ENCODE measurements at places on chromosomes 11 and 22.

DNA sequence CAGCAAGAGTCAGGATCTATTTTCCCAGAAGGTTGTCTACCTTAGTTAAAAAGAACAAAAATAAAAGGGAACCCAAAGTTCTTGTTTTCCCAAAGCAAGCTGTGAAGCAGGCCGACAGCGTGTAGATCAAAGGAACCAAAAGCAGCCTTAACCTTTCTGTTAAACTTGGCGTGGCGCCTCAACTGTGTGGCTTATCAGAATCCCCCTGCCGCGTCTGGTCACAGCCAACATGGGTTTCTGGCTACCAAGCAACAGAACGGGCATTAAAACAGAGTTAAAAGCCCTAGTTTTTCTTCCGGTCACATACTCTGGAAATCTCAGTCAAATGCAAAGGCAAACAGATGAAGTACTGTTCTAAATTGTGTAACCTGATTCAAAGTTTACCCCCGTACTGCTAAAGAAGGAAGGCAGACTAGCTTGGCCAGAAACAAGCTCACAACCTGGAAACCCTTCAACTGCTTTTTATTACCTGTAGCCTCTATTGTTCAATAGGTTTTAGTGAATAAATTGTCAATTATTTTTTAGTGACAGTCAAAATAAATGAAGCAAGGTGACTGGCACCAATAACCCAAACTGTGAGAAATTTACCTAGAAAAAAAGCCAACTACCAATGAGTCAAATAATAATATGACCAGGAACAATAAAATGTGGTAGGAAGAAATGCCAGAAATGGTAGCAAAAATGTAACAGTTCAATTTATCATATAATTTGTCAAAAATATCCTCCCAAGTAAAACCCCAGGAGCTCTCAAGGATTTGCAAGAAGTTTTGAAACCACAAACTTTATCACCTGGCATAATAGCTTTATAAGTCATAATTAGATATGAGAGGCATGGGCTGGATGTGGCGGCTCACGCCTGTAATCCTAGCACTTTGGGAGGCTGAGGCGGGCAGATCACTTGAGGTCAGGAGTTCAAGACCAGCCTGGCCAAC lies 21.4 kb downstream of the CHKA start:
- DNase-seq, result peak; percentile 57

DNA sequence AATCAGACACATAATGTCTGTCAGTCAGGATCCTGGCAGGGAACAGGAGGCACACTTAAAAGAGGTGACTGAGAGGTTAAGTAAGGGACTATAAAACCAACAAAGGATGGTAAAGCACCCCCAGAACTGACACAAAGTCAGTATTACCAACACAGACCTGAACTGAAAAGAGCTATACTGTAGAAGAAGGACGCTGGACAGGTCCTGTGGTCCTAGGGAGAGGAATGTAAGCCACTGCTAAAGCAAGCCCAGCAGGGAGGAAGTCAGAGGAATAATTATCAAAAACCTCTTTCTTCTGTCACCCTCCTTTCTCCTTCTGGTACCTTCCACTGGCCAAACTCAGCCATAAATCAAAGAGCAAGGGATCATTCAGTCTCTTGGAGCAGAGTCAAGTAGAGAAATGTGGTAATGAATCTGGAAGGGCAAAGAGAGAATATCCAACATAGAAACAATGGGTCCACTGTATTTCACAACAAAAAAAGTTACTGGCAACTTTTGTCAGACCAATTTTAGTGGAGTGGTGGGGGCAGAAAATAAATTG lies 33.4 kb upstream of the ANGPTL5 start:
- DNase-seq, result no peak

DNA sequence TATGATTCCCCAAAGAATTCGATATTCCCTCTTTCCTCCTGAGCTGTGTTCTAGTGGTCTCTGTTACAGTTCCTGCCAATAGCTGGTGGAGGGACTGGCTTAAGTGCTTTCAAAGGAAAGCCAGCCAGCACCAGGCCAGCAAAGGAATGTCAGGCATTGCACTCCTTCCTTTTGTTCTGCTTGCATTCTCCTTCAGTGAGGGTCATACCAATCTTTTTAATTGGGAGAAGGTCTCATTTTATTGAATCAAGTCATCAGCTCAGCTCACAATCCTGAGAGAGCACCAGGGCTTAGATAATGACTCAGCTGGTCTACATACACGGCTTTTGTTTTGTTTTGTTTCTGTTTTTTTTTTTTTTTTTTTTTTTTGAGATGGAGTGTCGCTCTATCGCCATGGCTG lies 222.9 kb downstream of the NAV2 start:
- peak; percentile 96 for DNase-seq

GRCh38 chr11:60766547-60766946 lies 9.9 kb downstream of the MS4A15 start:
- DNase-seq, result no peak

- DNase-seq, result no peak
Observed at GRCh38 chr11:72682858-72683243, 8.6 kb upstream of the PDE2A start.

DNA sequence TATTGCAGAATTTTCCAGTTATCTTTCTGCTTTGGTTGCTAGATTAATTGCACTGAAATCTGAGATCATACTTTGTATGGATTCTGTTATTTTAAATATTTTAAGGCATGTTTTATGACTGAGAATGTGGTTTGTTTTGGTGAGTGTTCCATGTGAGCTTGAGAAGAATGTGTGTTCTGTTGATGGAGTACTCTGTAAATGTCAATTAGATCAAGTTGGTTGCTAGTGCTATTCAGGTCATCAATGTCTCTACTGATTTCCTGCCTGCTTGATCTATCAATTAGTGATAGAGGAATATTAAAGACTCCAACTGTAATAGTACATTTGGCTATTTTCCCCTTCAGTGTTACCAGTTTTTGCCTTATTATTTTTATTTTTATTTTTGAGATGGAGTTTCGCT lies 64.3 kb upstream of the SHANK2 start:
- DNase-seq, result no peak

Data from astrocyte (in vitro differentiated cells and primary cell).